ENCODE measurements at places on chromosomes 16 and 17. TPM values are rescaled to one million over a fixed set of nuclear protein-coding genes. Genes with fewer than 3 reads are reported as not detected.

Gene PRRT2
- 2.1 TPM for total RNA-seq

Gene NPB
- total RNA-seq: 0.19 TPM

Gene CCDC144A
- 2.8 TPM for total RNA-seq

Gene CACNA1G
- 0.58 TPM for total RNA-seq

Gene ZP2
- not detected for total RNA-seq

Gene TMC7
- total RNA-seq: 0.69 TPM

Gene TP53TG3C
- total RNA-seq: 0.58 TPM

Gene VASN
- 5.5 TPM for total RNA-seq

Gene AANAT
- not detected for total RNA-seq

Gene CRK
- 37.5 TPM for total RNA-seq

Gene SRP68
- total RNA-seq: 57.4 TPM

Gene SCIMP
- total RNA-seq: 0.74 TPM

Gene CHST4
- not detected for total RNA-seq

Gene ITGAD
- not detected for total RNA-seq

Gene KRTAP3-1
- total RNA-seq: not detected

Gene ARL5C
- total RNA-seq: not detected

Gene SLC5A10
- not detected for total RNA-seq

Data from left ventricle myocardium inferior (tissue), 1 donor.